BJ (cell line): ENCODE measurements at places on chromosomes 2 and 18. TPM values are rescaled to one million over a fixed set of nuclear protein-coding genes. Genes with fewer than 3 reads are reported as not detected.

Gene PLEKHA3
- polyA plus RNA-seq, result 10.0 and 22.8 TPM in 2 replicates

- DNase-seq, result no peak
Measured at GRCh38 chr2:45406621-45407020, 204.4 kb downstream of the SRBD1 start.

GRCh38 chr2:221420245-221420644 lies 151.9 kb downstream of the EPHA4 start:
- no peak for DNase-seq

GRCh38 chr2:20537423-20538307 lies 90.8 kb downstream of the RHOB start:
- DNase-seq, result no peak

Gene EFHD1
- 60.0 and 76.5 TPM in 2 replicates for polyA plus RNA-seq

Gene TDRD15
- not detected in 2 replicates for polyA plus RNA-seq

GRCh38 chr2:180359522-180360282 lies 352.6 kb upstream of the CWC22 start:
- no peak for DNase-seq

- no peak for DNase-seq
Measured at GRCh38 chr2:26011990-26012856, 21.7 kb upstream of the RAB10 start.

DNA sequence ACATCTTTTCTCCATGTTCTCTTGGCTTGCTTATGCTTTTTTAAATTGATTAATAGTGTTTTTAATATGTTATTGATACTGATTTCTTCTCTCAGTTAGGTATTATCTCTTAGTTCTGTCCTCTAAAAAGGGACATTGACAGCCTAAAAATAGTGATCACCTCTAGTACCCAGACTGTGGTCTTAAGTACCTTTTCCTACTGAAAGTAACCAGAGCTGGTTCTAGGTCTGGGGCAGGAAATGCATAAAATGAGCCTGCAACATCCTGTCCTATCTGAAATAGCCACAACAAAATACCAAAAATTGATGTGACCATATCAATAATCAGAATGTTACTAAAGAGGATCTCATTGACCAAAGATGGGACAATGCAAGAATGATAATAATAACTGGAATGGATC lies 113.3 kb downstream of the DNAH6 start:
- no peak for DNase-seq

Gene GAREM2
- 1.3 and 2.3 TPM in 2 replicates for polyA plus RNA-seq

DNA sequence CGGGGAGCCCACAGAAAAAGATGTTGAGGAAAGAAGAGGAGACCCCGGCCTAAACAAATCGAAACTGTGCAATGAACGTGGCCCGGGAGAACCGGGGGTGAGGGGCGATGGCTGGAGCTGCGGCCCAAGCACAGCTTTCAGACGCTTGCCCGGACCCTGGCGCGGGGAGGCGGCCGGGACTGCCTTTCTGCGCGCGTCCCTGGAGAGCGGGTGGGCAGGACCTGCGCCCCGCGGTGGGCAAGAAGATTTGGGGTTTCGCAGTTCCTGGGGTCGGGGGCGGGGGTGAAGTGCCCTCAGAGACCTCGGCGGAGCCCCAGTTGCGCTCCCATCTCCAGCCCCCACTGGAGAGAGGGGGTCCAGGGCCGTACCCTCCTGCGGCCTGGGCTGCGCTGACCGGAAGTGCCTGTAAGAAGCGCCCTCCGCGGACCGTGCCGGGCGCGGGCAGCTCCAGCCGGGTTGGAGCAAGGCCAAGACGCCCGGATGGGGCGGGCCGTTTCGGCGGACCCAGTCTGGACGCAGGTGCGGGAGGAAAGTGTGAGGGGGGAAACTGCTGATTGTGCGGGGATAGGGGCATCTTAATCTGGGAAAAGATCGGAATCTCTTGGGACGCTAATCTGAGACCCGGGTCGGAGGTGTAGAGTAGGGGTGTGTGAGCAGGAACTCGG lies 11.6 kb downstream of the EN1 start:
- DNase-seq, result no peak

DNA sequence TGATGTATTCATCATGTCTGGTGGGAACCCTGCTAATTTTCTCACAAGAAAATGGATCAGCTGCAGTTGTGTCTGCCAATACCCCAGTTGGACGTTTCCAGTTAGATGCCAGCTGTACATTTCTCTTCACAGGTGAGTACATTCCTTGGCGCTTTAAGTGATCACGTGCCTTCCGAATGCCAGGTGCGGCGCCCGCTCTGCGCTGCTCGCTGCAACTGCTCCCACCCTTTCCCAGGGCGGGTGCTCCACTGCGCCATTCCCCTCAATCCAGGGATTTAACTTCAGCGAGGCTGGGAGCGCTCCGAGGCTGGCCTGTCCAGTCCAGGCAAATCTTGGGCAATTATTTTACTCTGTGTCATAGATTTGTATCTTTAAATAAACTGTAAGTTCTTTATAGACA lies 225.0 kb upstream of the RAB6C start:
- DNase-seq, result no peak

GRCh38 chr2:29314816-29315571 lies 199.8 kb downstream of the CLIP4 start:
- DNase-seq, result no peak

Gene PLEKHH2
- 2.2 and 3.6 TPM in 2 replicates for polyA plus RNA-seq

Gene ZBTB14
- 6.6 and 10.0 TPM in 2 replicates for polyA plus RNA-seq

Gene OXER1
- not detected in 2 replicates for polyA plus RNA-seq

DNA sequence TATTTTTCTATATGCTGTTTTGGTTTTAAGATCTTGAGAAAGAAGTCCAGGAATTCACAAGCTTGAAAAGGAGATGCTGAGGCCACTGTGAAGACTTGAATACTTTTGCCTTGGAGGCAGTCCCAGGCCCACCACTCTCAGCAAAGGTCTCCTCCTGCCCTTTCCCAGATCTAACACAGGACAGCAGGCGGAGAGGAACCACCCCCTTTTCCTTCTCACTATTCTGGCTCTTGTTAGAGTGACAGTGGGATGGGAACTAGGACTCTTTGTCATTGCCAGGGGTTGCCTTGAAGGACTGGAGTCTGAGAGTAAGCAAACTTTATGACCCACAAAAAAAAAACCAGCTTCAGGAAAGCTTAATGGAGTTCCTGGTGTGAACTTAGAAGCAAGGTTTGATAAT lies 54.7 kb downstream of the E2F6 start:
- no peak for DNase-seq

Gene TMEM17
- 2.8 and 4.8 TPM in 2 replicates for polyA plus RNA-seq

- DNase-seq, result no peak
Measured at GRCh38 chr2:113268621-113269360, 9.9 kb downstream of the PAX8 start.

Gene ICA1L
- polyA plus RNA-seq, result 2.4 and 4.0 TPM in 2 replicates

DNA sequence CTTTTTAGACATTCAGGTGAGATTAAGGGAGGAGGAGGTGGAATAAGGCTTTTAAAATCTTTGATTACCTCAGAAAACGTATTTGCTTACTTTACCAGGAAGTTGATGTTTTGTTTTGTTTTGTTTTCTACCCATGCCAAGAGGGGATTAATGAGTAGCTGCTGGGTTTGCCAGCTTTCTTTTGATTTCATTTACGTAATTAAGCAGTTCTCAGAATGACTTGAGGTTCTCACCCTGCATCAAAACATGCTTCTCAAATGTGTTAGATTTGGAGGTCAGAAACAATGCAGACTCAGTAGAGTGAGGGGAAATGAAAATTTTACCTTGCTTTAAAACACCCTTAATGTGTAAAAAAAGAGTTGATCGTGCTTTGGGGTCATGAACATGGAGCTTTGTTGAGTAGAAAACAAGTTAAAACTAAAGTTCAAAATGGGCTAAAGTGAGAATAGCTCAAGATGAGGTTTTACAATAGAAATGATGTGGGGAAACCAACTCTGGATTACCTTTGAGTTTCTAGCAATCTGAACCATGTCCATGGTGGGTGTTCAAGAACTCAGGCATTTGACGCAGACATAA lies 217.1 kb upstream of the EPAS1 start:
- no peak for DNase-seq

DNA sequence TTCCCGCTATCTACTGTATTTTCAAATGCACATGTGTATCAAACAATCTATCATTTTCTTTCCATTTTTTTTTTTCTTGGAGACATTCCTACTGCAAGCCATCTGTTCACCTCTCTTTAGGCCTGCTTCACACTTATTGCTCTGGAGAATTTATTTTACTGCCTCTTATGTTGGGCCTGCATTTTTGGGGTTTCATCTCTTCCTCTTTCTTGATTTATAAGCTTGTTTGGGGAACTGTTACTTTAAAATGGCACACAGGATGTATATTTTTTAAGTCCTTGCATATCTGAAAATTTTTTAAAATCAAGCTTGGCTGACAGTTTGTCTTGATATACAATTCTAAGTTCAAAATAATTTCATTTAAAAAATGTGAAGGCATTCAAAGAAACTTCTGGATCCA lies 3.5 kb upstream of the RAB27B start:
- DNase-seq, result no peak

DNA sequence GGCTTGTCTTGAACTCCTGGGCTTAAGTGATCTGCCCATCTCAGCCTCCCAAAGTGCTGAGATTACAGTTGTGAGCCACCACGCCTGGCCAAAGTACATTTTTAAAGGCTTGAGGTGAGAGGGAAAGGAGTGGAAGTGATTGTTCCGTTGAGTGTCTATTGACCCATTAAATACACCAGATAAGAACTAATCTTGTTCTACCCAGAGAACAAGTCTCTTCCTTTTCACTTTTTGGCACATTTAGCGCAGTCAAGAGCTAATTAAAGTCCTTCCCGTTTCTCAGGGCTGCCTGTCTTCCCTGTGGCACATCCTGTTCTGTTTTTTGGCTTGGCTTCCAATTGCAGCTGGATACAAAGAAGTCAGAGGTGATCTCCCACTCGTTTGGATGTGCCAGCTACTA lies 172.3 kb downstream of the ALPK2 start:
- DNase-seq, result no peak

Gene PTH2R
- not detected in 2 replicates for polyA plus RNA-seq

Gene GAL3ST2
- not detected in 2 replicates for polyA plus RNA-seq

Gene ERBB4
- polyA plus RNA-seq, result not detected in 2 replicates

Gene KHK
- polyA plus RNA-seq, result 0.33 and 0.43 TPM in 2 replicates

DNA sequence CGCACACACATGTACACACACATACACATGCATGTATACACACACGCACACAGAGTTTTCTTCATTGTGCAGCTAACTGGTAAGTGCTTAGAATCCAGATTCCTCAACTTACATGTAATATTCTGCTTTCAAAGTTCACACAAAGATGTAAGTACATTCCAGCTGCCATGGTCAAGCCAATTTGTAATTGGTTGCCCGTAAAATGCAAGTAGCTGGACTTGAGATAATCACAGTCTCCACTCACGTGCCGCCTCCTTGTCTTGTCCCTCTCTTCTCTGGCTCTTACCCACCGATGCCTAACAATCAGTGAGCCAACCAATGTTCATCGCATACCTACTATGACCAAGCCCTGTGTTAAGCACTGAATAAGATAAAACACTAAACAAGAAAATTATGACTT lies 77.8 kb downstream of the SOCS6 start:
- no peak for DNase-seq
